Caco-2 (cell line): ENCODE measurements at places on chromosomes 5 and 9.

DNA sequence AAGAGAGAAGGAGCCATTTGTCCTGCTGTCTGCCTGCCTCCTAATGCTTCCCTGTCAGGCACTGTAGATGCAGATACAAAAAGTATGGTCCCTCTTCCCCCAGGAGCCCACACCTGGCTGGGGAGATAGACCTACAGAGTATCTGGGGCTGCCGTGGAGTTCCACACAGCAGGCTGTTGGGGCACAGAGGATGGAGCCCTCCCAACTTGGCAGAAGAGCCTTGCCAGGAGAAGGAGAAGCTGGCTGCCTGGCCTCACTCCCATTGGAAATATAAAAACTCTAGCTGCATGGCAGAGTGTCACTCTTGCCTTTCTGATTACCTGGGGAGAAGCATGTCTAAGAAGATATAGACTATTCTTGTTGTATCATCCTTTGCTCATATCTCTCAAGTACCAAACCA lies 160.4 kb downstream of the FSTL4 start:
- no peak overlapping the region for H3K4me3 ChIP-seq
- no peaks in the 10 kb centered on the region for H3K27me3 ChIP-seq
- H3K27ac ChIP-seq = no peak overlapping the region

GRCh38 chr5:157933005-157933404 lies 74.1 kb upstream of the CLINT1 start:
- H3K4me3 ChIP-seq = no peak overlapping the region
- no peaks in the 10 kb centered on the region for H3K4me1 ChIP-seq
- no peak overlapping the region for H3K27ac ChIP-seq
- no peaks in the 10 kb centered on the region for H3K27me3 ChIP-seq
- no peaks in the 10 kb centered on the region for H3K36me3 ChIP-seq

GRCh38 chr5:10580531-10581423 lies 16.9 kb downstream of the ANKRD33B start:
- H3K4me1 ChIP-seq = no peaks in the 10 kb centered on the region
- H3K27me3 ChIP-seq = no peaks in the 10 kb centered on the region
- no peaks in the 10 kb centered on the region for H3K36me3 ChIP-seq
- DNase-seq = no peak
- H3K27ac ChIP-seq = no peak overlapping the region

DNA sequence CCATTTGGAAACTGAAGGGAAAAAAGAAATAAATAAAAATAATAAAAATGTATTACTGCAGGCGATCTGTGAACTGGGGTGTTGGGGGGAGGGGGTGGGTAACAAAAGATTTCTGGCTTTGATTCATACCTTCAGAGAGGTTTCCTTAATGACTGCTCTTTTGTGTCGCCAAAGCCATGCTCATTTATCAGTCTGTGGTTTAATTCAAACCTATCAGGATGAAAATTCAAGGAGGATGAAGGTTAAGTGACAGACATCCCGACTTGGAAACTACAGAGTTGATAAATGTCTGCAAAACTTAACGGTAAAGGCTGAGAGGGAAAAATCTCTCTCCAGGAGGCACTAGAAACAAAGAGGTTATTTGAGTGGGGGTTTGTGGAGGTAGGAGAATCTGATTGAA lies 278.2 kb downstream of the PSAT1 start:
- H3K27ac ChIP-seq = no peak overlapping the region
- H3K36me3 ChIP-seq = no peaks in the 10 kb centered on the region
- H3K4me3 ChIP-seq = no peak overlapping the region
- H3K27me3 ChIP-seq = no peaks in the 10 kb centered on the region
- no peak for DNase-seq
- no peaks in the 10 kb centered on the region for H3K4me1 ChIP-seq
